ENCODE measurements at places on chromosomes 3 and 15. TPM values are rescaled to one million over a fixed set of nuclear protein-coding genes. Genes with fewer than 3 reads are reported as not detected.

DNA sequence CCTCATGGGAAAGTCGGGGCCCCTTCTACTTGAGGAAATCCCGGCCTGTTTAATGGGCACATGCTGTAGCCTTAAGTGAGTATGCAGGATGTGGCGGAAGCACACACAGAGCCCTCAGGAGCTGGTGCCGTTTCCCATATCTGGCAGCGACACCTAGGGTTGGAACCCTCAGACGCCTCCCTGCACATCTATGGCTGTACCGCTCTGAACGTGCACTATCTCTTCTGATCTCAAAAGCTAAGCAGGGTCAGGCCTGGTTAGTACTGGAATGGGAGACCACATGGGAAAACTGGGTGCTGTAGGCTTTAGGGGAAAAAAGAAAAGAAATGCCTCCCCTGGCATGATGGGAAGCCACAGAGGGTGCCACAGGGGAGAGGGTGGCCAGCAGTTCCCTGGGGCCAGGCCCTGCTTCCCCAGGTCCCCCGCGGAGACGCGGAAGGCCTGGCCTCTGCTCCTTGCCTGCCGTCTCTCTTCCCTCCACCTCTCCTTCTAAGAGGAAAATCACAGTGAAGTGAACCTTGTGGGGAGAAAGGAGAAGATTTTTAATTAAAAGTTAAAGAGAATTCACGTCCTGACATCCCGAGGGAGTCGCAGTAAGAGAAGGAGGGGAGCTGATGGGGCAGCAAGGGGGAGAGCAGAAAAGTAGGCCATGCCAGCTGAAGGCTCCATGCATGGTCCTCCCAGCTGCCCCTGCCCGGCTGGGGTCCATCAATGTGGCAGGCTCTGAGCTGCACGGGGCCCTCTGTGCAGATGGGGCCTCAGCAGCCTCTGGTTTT lies 60.5 kb upstream of the TMEM115 start:
- no peak for DNase-seq

ARNT2 gene
- total RNA-seq = 8.4 TPM

GRCh38 chr3:132721479-132722164 lies 587 bp downstream of the NPHP3 start:
- DNase-seq = peak; percentile 84

C3orf33 gene
- total RNA-seq = 5.3 TPM

DNA sequence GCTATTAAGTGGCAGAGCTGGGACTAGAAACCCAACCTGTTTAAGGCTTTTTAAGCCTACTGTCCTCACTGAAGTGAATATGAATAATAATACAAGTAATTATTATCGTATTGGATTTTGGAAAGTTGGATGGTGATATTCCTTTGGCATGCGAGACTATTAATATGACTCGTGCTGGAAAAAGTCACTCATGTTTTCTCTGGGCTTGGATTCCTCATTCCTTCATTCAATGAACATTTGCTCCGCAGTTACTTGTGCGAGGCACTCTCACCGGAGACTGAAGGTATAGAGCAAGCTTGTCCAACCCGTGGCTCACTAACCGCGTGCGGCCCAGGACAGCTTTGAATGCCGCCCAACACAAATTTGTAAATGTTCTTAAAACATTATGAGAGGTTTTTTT lies 694 bp downstream of the PLAAT1 start:
- DNase-seq = no peak

GABRR3 gene
- total RNA-seq = not detected

DNA sequence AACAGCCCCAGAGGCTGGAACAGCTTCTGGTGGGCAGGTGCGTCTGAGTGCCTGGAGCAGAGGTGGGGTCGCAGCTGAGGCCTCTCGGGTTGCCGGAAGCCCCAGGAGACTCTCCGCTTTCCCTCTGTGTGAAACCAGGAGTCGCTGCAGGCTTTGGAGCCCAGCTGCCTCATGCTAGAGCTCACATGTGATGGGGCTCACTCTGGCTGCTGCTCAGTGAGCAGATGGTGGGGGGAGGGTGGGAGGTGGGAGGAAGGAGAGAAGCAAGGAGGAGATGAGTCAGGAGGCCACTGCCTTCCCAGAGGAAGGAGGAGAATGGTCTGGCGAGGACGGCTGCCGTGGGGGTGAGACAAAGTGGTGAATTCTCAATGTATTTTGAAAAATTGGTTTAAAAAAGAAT lies 290.1 kb upstream of the CHRNA7 start:
- no peak for DNase-seq

GRCh38 chr15:93102211-93102610 lies 13.2 kb upstream of the RGMA start:
- DNase-seq = no peak

- no peak for DNase-seq
Observed at GRCh38 chr3:46906471-46907058, 29.0 kb downstream of the PTH1R start.

- DNase-seq = no peak
Observed at GRCh38 chr3:66106788-66107187, 68.1 kb upstream of the MAGI1 start.

- no peak for DNase-seq
Observed at GRCh38 chr3:152314677-152315353, 46.1 kb downstream of the MBNL1 start.

NDUFB4 gene
- 244 TPM for total RNA-seq

- DNase-seq = peak; percentile 84
Observed at GRCh38 chr3:86990734-86991481, at the start of gene VGLL3. Gene VGLL3 (minus strand): TSS chr3:86991149. CDS start chr3:86990743, 406 bp downstream.

RBP2 gene
- total RNA-seq = not detected

DNA sequence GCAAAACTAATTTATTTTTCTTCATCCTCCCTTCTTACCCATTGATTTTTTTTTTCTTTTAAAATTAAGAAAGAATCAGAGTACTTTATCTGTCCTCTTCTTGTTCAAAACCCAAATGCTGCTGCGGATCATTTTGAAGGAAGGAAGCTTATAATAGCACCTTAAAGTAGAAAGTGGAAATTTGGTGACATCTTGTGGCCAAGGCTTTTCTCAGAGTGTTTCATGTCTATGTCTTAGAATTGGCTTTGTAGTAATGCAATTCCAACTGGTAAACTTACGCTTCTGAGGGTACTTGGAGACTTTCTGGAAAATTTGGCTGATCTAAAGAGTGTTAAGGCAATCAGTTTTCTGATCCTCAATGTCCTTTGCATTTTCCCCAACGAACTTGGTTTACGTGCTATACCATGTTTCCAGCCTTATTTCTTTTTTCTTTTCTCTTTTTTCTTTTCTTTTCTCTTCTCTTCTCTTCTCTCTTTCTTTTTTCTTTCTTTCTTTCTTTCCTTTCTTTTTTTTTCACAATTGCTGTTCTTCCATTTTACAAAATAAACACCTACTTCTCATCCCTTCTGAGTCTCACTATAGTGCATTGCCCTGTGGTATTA lies 30.7 kb downstream of the C3orf38 start:
- no peak for DNase-seq

SQOR gene
- total RNA-seq = 30.7 TPM

IMPDH2 gene
- total RNA-seq = 68.7 TPM

HRH1 gene
- 1.6 TPM for total RNA-seq

DNA sequence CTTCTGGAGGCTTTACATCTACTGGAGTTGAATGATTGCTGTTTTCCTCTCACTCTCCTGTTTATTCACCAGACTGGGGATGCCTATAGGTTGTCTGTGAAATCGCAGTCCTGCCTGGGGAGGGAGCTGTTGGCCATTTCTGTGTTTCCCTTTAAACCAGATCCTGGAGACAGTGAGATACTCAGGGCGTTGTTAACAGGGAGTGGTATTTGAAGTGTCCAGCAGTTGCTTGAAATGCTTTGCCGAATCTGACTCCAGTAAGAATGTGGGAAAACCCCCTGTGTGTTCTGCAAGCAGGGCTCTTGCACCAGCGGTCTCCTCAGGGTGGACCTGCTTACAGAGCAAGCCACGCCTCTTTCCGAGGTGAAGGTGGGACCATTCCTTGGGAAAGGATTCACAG lies 4.3 kb upstream of the LRRK1 start:
- no peak for DNase-seq

DNA sequence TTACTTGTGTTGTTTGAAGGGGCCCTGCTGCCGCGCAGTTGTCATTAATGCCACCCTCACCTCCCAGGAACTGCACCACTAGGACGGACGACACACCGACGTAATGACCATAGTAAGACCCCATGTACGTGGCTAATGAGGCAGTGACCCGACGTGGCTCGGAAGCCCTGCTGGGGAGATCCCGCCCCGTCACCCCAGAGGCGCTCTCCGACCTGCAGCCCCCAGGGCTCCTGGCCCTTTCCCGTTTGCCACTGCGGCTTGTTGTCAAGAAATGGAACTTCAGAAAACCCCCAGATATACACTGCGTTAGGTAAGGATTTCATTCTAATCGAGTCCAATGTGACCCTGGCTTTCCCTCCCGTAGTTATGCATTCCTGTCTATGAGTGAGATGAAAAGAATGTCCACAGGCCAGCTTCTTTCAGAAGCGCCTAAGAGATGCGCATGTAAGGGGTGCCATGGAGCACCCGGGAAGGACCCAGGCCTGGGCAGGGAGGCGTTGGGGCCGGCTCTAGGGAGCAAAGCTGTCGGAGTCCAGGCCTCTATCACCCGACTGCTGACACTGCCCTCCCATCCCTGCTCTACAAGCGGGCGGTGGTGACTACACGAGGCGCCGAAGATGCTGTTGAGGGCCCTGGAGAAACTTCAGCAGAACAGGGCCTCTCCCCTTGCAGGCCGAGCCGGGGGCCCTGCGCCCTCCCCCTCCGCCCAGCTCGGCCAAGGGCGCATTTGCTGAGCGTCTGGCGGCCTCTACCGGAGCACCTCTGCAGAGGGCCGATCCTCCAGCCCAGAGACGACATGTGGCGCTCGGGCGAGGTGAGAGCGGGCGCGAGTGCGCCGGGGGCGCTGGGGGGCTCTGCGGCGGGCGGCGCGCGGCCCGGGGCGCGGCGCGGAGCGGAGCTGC lies at the start of gene GABRA5:
Gene GABRA5, plus strand, starts transcription at position 765 of the 902 bp plus-strand sequence. CDS start 2,187 bp downstream, outside the sequence.
- DNase-seq = no peak

GRCh38 chr3:196974661-196975060 lies 6.0 kb upstream of the PIGZ start:
- DNase-seq = no peak

GRCh38 chr3:123158330-123158729 lies 43.4 kb upstream of the SEC22A start:
- no peak for DNase-seq

POLQ gene
- 0.41 TPM for total RNA-seq

- no peak for DNase-seq
Observed at GRCh38 chr3:197363553-197364409, 65.4 kb upstream of the DLG1 start.

DNA sequence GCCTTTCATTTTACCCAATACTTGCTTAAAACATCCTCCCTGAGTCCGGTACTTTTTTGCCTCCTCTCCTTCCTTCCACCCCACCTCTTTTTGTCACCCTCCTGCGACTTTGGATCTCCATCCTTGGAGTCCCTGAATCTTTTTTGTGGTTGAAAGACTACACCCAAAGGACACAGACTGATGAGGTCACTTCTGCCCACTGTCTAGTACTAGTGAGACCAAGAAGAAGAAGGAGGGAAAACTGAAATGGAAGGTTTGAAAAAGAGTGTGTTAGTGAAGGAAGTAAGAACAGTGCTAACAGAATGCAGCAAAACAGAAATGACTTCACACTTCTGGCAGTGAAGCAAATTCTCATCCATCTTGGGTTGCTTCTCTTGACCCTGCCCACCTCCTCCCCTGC lies 6.6 kb downstream of the B3GNT5 start:
- no peak for DNase-seq

MST1R gene
- 1.2 TPM for total RNA-seq

- DNase-seq = no peak
Observed at GRCh38 chr3:64885055-64885454, 197.3 kb upstream of the ADAMTS9 start.

LMAN1L gene
- total RNA-seq = 88.7 TPM

AMIGO3 gene
- 1.1 TPM for total RNA-seq

SLC9C1 gene
- total RNA-seq = 0.35 TPM

DNA sequence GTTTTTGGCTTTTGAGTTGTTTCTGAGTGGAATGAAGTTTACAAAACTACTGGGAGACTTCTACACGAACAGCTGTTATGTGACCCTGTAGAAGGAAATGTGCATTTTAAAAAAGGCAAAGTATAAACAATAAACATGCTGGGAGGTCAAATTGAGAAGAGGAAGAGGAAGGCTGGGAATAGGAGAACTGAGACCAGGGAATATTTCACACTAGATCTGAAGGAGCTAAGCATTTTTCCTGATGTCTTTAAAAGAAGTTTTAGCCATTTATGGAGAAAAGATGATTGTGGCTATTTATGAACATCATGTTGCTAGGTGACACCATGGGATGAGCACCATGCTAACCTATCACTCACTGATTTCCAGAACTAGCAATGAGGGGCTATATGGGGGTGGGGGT lies 76.3 kb upstream of the FAM98B start:
- DNase-seq = no peak

GRCh38 chr3:36444909-36445308 lies 64.6 kb downstream of the STAC start:
- no peak for DNase-seq

GRCh38 chr15:48556159-48556897 lies 89.2 kb downstream of the FBN1 start:
- no peak for DNase-seq

DNA sequence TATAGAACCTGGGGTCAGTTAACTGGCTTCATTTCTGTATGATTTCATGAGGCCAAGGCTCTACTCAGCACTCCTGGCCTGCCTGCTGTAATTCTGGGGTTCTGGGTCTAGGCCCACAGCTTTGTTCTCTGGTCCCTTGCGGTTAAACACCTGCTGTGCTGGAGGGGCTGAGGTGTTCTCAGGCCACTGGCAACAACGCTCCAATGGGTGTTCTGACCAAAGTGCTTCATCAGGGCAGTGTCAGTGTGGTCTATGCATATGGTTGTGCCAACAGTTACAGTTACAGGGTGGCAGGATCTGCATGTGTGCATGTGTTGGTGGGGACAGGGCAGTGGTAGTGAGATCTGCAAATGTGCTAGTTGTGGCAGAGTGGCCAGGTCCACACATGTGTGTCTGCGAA lies 64.1 kb upstream of the GMNC start:
- DNase-seq = no peak

IL5RA gene
- total RNA-seq = 2.6 TPM

RHOV gene
- not detected for total RNA-seq

GRCh38 chr3:141661229-141662196 lies 76.6 kb upstream of the RNF7 start:
- no peak for DNase-seq

GRCh38 chr3:122343654-122344053 lies 18.6 kb downstream of the CSTA start:
- no peak for DNase-seq
